Skeletal muscle cell (primary cell): ENCODE measurements at places on chromosomes 5 and 9.

DNA sequence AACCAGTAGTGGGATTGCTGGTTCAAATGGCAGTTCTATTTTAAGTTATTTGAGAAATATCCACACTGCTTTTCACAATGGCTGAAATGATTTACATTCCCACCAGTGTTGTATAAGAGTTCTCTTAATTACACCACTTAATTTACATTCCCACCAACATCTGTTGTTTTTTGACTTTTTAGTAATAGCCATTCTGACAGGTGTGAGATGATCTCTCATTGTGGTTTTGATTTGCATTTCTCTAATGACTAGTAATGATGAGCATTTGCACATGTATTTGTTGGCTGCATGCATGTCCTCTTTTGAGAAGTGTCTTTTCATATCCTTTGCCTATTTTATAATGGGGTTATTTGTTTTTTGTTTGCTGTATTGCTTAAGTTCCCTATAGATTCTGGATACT is 688.3 kb downstream of the PRR16 start:
- DNase-seq, result no peak

- no peak for DNase-seq
Measured at GRCh38 chr9:99058964-99059921, 45.7 kb upstream of the TGFBR1 start.

GRCh38 chr5:77449981-77450380 is 42.1 kb downstream of the WDR41 start:
- DNase-seq, result no peak

- DNase-seq, result no peak
Measured at GRCh38 chr5:50694027-50694590, 27.7 kb downstream of the PARP8 start.

GRCh38 chr5:116234681-116235080 is 149.9 kb downstream of the COMMD10 start:
- DNase-seq, result no peak

DNA sequence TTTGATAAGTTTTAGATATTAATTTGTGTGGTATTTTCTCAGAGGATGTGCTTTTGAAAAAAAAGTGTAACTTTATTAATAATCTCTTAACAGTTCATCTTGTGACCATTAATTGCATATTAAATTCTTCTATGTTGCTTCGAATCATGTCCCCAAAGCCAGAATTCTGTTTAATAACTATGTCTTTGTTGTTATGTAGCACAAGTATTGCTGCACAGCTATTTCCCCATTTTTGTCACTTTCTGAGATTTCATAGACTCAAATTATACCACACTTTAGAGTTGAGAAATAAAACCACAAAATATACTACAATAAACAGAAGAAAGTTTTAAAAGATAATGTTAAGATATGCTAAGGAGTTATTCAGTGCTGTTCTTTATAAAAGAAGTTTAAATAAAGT is 2.8 kb downstream of the MEF2C start:
- no peak for DNase-seq

DNA sequence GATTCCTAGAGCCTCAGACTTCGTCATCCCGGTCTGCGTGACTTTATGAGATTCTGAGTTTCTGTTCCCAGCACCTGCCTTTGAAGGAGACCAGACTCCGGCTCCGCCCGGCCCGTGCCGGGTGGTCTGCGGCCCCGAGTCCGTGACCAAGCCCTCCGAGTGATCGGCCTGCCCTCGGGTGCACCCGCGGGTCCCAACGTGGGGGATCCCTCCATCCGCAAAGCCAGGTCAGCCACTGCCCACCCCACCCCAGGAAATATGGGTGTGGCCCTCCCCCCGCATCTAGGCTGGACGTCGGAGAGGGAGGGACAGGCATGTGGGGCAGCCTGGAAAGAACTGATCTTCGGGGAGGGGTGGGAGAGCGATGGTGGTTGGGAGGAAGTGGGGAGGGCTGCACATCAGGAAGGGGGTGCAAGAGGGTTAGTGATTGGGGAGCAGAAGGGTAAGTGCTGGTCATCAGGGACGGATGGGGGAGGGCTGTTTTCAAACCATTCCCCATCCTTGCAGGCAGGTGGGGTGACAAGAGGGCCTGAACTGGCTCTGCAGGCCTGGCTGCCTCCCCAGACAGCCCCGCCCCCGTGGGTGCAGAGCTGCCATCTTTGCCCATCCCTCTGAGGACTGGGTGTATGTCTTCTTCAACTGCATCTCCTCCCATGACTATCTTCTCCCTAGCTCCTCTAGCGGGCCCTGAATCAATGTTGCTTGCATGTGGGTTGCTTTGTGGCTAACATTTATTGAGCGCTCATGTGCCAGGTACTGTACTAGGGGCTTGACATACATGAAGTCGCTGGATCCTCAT is 747 bp downstream of the LRSAM1 start:
- DNase-seq, result no peak

GRCh38 chr9:3308609-3309008 is 217.2 kb downstream of the RFX3 start:
- DNase-seq, result no peak
